ENCODE measurements at places on chromosomes 1 and 21.

GRCh38 chr1:223133306-223133823 lies 9.7 kb downstream of the TLR5 start:
- peak overlapping the region; percentile 61 for H3K4me3 ChIP-seq
- no peaks in the 10 kb centered on the region for H3K27me3 ChIP-seq
- no peak overlapping the region for H3K27ac ChIP-seq

DNA sequence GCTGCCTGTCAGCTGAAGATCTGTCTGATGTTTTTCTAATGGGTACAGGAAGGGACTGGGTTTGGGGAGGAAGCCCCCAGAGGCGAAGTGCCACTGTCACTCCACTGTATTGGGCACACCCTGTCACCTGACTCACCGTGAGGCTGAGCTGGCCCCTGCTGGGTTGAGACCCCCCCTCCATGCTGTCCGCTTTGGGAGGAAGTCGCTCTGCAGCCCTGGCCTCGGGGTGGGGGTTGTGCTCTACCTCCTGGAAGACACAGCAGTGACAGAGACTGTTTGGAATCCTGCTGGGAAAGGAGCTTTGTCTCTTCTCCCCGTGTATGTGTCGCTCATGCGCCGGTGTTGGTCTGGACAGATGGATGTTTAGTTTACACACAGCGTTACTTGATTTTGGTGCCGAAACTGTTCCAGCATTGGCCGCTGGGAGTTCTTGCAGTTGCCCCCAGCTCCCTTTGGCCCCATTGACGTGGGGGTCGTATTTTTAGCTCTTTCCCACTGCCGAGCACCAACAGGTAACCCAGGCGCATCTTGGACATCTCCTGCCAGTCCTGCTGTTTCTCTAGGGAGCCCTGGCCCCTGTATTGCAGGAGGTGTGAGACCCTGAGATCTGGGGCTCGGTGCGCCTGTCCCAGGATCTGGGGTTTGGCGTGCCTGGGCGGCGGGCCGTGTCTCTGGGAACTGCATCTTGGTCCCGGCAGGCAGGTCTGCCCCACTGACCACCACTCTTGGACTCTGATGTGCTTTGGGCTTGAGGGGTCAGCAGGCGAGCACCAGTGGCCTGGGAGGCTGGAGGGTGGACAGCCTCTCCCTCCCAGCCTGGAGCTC lies 30.3 kb downstream of the SLX9 start:
- peaks cover 23% of the 10 kb centered on the region for H3K4me1 ChIP-seq
- DNase-seq = no peak
- peaks cover 6% of the 10 kb centered on the region for H3K36me3 ChIP-seq

DNA sequence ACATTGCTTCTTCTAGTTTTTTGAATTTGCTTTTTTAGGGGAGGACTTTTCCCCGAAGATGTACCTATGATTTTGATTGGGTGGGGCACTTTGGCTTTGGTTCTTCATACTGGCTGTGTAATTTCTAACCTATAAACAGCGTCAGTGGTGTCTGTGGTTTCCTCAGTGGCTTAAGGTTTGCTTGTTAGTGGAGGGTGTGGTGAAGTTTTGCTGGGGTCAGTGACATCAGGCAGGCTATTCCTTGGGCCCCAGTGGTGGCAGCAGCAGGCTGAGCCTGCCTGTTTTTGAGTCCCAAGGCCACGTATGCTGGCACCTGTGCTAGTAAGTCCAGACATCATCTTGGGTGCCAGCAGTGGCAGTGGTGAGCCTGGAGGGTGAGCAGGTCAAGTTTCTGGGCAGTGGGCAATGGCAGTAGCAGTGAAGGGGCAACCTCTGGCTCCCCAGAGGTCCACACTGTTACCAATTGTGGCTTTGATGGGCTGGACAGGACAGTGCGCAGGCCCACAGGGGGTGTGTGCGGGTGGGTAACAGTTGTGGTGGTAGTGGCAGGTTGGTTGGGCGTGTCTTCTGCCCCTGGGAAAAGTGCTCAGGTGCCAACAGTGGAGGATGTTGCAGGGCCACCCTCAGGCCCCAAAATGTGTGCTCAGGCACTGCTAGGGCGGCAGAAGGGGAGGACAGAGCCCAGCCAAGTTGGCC lies 54.9 kb upstream of the B3GALT2 start:
- DNase-seq = no peak
- H3K36me3 ChIP-seq = no peaks in the 10 kb centered on the region
- H3K27me3 ChIP-seq = no peaks in the 10 kb centered on the region

DNA sequence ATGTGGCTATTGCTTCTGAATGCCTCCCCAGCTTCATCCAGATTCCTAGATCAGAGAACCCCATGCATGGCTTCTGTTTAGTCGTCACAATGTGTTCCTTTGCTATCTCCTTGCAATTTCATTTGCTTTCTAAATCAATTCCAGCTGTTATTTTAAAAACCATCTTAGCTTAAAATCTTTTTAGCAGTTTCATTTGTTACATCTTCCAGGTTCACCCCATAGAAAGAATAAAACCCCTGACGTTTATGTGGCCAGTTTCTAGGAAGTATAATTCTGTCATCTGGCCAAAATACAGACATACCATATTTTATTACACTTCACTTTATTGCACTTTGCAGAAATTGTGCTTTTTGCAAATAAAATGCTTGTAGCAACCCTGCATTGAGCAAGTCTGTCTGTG lies 278.4 kb downstream of the PTPRC start:
- no peak overlapping the region for H3K27ac ChIP-seq
- no peak for DNase-seq
- H3K27me3 ChIP-seq = no peaks in the 10 kb centered on the region
- H3K4me1 ChIP-seq = no peaks in the 10 kb centered on the region
- no peaks in the 10 kb centered on the region for H3K36me3 ChIP-seq
- H3K4me3 ChIP-seq = no peak overlapping the region

GRCh38 chr1:198657550-198658064 lies 18.8 kb downstream of the PTPRC start:
- H3K4me1 ChIP-seq = peaks cover 10% of the 10 kb centered on the region
- H3K27me3 ChIP-seq = no peaks in the 10 kb centered on the region
- peak overlapping the region; percentile 1 for H3K27ac ChIP-seq

DNA sequence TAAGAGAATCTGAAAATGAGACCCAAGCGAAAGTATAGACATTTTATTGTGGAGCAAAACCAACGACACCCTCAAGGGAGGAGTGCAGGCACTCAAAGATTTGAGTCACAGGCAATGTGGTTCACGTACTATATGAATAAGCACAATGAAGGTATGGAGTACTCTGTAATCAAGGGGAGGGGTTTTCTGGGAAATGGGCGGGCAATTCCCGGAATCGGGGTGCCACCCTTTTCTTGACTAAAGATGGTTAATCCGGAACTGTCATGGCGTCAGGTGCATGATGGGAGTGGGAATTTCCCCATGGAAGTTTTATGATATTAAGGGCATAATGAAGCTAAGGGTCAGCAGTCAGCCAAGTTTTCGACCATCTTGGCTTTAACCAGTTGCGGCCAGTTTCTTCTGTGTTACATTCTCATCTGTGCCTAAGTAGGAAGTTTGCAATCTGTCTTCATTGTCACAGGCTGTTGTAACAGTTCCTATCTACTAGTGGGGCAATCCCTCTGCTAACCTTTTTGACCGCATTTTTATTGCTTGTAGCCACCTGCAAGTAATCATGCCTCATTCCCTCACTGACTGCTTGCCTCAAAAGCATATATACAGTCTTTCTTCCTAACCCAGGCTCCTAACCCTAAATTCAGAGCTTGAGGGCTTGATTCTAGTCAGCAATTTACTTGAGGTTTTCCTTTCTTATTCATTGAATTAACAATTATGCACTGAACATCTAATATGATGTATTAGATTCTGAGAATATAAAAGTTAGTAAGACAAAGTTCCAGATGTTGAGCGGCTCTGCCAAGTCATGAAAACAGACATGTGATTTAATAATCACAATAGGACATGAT lies 775 bp upstream of the AIM2 start:
- H3K27ac ChIP-seq = peak overlapping the region; percentile 26
- H3K36me3 ChIP-seq = no peaks in the 10 kb centered on the region
- peak overlapping the region; percentile 31 for H3K4me3 ChIP-seq
- H3K27me3 ChIP-seq = no peaks in the 10 kb centered on the region

DNA sequence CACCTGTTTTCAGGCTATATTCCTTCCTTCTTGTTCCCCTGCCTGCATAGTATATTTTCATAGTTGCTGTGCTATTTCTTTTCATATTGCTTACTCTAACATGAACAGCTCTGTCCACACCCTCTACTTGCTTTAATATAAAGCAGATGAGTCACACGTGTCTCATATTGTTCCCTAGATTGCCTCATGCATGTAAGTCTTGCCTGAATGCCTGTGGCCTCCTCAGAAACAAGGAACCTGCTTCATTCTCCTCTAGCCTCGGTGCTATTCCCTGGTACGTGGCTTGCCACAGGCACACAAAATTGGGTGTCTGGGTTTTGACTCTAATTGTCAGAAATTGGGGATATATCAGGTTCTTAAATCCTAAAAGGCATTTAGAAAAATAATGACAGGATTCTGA lies 16.5 kb upstream of the PKP1 start:
- no peaks in the 10 kb centered on the region for H3K27me3 ChIP-seq
- no peaks in the 10 kb centered on the region for H3K4me1 ChIP-seq
- no peak overlapping the region for H3K4me3 ChIP-seq
- no peaks in the 10 kb centered on the region for H3K36me3 ChIP-seq

DNA sequence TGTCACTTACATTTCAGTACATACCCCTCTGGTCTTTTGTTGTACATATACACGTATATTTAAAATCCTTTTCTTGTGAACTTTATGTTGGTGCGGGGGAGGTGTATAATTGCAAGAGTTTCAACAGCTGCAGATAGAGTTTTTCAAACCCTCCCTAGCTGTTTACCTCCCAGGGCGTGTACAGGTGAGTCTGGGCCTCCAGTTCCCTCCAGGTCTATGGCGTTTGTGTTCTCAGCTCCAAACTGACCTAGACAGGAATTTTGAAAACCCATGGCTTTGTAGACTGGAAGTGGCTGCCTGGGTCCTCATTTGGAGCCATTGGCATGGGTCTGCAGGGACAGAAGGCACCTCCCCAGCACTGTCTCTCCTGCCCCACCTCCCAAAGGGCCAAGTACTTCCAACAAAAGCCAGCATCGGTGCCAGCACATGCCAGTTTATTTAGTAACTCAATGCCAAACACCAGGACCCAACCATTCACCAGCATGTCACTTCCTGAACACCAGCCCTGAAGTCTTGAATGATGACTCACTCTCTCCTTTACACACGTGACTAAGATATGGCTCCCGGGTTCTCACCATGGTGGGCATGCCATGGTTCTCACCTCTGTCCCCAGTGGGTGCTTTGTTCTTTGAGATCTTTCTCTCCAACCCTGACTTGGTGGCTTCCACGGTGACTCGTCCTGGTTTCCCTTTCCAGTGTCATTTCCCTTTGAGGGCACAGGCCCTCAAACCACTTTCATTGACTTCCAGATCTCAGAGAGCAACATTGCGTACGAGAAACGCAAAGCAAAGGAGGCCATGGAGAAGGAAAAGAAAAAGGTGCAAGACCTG lies 57.3 kb upstream of the EFHD2 start:
- no peaks in the 10 kb centered on the region for H3K27me3 ChIP-seq
- peaks cover 6% of the 10 kb centered on the region for H3K4me1 ChIP-seq
- no peak for DNase-seq

GRCh38 chr1:111140680-111140967 lies 601 bp downstream of the CEPT1 start:
- peak overlapping the region; percentile 88 for H3K27ac ChIP-seq
- peaks cover 3% of the 10 kb centered on the region for H3K36me3 ChIP-seq
- peaks cover 23% of the 10 kb centered on the region for H3K4me1 ChIP-seq
- H3K27me3 ChIP-seq = no peaks in the 10 kb centered on the region

- H3K4me1 ChIP-seq = no peaks in the 10 kb centered on the region
- H3K27ac ChIP-seq = no peak overlapping the region
- no peaks in the 10 kb centered on the region for H3K36me3 ChIP-seq
- no peak overlapping the region for H3K4me3 ChIP-seq
- DNase-seq = no peak
Measured at GRCh38 chr1:209403921-209404320, 179.6 kb upstream of the CAMK1G start.

- H3K36me3 ChIP-seq = no peaks in the 10 kb centered on the region
- DNase-seq = no peak
- H3K4me3 ChIP-seq = no peak overlapping the region
- no peak overlapping the region for H3K27ac ChIP-seq
- H3K27me3 ChIP-seq = no peaks in the 10 kb centered on the region
Measured at GRCh38 chr1:241460098-241460873, 59.3 kb downstream of the FH start.

DNA sequence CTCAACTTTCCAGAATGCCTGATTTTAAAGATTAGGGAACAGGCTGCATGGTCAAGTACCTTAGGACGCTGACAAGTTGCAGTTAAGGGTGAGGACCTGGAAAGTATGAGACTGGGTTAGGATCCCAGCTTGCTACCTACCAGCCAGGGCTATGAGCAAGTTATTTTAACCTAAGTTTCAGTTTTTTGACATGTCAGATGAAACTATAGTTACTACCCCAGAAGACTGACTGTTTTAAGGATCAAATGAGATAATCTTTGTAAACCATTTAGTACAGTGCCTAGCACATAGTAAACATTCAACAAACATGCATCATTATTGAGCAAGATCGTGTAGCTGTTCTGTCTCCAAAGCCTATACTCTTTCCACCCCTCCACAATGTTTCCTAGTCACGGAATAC lies 14.4 kb downstream of the THEMIS2 start:
- H3K4me1 ChIP-seq = no peaks in the 10 kb centered on the region
- no peaks in the 10 kb centered on the region for H3K27me3 ChIP-seq
- H3K36me3 ChIP-seq = peaks cover 4% of the 10 kb centered on the region
- H3K27ac ChIP-seq = peak overlapping the region; percentile 12
- H3K4me3 ChIP-seq = no peak overlapping the region

- no peaks in the 10 kb centered on the region for H3K4me1 ChIP-seq
- no peak overlapping the region for H3K27ac ChIP-seq
- no peaks in the 10 kb centered on the region for H3K36me3 ChIP-seq
- no peaks in the 10 kb centered on the region for H3K27me3 ChIP-seq
Measured at GRCh38 chr1:81600878-81601622, 199.7 kb upstream of the ADGRL2 start.

DNA sequence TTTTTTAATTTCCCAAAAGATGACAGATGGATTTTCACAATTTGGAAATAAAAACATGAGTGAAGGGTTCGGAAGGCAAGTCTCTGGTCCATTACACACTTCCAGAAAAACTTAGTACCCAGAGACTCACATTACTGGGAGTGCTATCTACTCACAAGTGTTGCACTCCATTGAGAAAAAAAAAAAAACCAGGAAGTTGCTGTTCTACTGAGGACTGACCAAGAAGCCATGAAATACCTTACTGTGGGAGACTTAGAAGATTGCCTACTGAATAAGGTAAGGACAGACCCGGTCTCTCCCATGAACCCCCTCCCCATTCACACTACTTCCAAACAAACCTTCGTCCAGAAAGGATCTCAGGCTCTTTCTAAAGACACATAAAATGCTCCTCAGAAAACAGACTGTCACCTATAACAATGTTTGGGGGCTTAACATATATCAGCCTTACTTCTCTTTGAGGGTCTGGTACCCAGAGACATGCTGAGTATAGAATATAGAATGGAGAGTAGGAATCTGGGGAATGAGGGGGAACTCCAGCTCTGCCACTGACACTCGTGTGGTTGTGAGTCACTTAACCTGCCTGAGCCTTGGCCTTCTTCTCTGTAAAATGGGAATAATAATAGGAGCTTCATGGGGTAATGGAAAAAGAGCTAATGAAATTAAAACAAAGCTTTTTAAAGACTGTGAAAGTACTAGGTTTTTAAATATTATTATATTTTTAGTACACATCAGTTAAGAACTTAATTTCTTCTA lies 1.4 kb downstream of the MAB21L3 start:
- DNase-seq = no peak
- H3K36me3 ChIP-seq = no peaks in the 10 kb centered on the region
- no peak overlapping the region for H3K27ac ChIP-seq

GRCh38 chr1:7770997-7771822 lies at the start of gene VAMP3:
Gene VAMP3, plus strand, starts transcription at chr1:7771296. Its CDS starts 88 bp downstream, at chr1:7771384.
- H3K36me3 ChIP-seq = no peaks in the 10 kb centered on the region
- peak within 1 kb of the TSS; percentile 90 for H3K27ac ChIP-seq
